ENCODE measurements at places on chromosomes 13 and 19. TPM values are rescaled to one million over a fixed set of nuclear protein-coding genes. Genes with fewer than 3 reads are reported as not detected.

TBXA2R gene
- total RNA-seq = 0.59 TPM

DNA sequence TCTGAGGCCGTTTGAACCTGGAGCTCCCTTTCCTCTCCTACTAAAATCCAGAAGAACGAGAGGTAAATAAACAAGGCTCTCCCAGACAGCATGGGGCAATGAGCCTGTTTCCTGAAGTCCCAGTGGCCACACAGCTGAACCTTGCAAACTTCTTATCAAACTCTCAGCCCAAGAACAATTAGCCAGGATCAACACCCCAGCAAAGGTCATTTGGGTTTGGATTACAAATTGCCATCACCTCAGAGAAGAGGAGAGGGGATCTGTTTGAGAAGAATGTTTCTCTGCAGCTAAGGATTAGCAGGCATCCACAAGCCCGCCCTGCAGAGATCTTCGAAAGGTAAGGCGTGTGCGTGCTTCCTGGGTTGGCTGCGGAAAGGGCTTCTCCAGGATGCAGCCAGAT, 201.9 kb upstream of the SOX1 start:
- no peak for DNase-seq

DNA sequence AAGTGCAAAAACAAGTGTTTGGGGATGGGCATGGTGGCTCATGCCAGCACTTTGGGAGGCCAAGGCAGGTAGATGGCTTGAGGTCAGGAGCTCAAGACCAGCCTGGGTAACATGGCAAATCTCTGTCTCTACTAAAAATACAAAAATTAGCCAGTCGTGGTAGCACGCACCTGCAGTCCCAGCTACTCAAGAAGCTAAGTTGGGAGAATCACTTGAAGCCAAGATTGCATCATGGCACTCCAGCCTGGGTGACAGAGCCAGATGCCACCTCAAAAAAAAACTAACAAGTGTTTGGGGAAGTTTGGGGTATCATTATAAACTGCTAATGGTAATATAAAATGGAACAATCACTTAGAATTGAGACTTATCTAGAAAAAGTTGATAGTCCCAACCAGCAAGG, 24.6 kb downstream of the XPO4 start:
- DNase-seq = no peak

FZR1 gene
- 56.5 TPM for total RNA-seq

GRCh38 chr13:20754009-20754408, 19.8 kb downstream of the EEF1AKMT1 start:
- DNase-seq = no peak

DNA sequence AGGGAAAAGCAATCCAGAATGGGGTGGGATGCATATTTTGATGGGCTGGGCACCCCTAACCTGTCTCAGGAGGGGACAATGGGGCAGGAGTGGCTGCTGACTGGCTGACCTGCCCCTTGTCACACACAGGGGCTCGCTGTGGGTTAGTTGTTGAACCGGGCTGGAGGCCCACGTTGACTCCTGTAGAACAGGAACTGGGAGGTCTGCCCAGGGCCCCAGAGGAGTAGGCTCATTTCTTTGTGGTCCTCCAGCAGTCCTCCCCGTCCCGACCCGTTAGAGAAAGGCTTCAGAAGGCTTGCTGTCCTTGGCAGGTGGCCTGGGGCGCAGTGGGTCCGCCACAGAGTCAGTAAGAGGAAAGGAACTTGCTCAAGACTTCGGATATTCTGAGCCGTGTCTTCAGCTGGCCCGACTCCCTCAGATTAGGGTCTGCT, 70.1 kb downstream of the COL4A1 start:
- DNase-seq = no peak

- no peak for DNase-seq
Observed at GRCh38 chr13:23560571-23561089, 9.6 kb upstream of the TNFRSF19 start.

DNA sequence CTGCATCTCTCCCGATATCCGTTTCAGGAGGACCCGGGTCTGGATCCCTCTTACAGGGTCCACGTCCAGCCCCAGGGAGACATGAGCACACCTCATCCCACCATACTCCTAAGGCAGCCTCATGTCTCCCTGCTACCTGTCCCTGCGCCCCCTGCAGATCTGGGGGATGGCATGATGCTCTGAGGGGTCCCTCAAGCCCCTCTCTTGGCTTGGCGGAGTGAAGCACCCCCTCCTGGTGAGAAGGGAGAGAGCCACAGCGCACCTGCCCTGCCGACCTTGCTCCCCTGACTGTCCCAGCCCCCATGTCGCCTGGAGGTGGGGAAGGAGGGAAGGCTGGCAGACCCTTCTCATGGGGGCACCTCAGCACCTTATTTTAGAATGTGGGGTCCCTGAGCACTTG, 21.5 kb upstream of the ARHGEF7 start:
- DNase-seq = no peak

KHSRP gene
- 50.0 TPM for total RNA-seq

DNA sequence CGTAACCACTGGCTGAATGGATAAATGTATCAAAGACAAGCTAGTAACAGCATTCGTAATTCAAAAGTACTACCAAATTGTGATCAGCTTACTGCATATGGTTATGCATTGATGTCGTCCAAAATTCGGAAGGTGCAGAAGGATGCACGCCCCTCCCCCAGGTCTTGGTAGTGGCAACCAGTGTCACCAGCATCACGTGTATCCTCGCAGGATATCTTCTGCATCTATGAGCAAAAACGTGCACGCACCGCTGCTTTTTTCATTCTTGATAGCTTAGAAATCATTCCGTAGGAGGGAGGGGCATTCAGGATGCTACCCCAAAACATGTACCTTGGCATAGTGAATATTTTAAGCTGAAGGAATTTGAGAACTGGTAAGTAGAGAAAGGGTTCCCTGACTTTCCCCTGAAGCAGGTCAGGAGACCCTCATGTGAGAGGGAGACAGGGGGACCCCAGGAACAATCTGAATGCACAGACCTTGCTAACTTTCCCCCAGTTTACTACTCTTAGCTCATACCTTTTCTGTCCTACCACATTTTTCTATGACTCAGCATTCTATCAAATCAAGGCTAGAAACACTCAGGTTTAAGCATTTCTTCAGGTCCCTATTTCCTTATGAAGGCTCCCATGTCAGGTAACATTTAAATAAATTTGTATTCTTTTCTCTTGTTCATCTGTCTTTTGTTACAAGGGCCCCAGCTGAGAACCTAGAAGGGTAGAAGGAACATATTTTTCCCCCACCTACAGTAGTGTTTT, 61.2 kb upstream of the TM9SF2 start:
- DNase-seq = no peak

DNA sequence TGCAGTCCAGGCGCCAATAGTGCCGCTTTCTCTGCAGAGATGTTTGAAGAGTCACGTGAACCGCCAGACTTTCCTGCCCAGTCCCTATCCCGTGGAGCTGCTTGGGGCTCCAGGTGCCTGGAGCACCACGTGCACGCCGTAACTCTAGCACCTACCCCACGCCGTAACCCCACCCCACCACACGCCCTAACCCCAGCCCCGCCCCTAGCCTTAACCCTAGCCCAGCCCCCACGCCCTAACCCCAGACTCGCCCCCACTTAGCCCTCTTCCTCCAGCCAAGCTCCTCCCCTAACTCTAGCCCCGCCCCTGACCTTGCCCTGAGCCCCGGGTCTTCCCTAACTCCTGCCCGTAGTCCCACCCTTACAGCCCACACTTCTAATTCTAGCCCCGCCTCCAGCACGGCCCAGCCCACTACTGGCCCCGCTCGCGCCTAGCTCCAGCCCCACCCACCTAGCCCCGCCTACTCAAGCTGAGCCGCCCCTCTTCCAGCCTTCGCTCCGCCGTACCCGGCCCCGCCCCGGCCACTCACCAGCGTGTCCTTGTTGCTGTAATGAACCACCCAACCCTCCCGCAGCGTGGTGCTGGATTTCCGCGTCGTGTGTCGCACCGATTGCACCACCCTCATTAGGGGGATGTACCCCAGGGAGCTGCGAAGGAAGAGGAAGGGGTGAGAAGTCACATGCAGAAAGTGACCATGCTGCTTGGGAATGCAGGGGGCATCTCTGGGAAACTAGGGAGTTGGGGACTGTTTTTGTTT, 19.5 kb downstream of the PRKD2 start:
- no peak for DNase-seq

DNA sequence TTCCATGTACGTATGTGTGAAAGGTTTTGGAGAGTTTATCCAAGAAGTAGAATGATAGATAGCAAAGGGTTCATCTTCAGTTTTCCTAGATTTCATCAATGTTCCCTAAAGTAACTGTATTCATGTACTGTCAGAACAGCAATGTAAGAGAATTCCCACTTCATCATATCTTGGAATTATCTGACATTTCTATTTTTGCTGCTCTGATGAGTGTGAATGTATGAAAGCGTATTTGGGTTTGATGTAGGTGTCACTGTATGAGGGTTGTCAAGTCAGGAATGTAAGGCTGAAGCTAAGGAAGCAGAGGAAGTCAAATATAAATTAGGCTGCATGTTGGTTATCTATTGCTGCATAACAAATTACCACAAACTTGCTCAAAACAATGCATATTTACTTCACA, 7.2 kb upstream of the KATNAL1 start:
- DNase-seq = no peak

DNA sequence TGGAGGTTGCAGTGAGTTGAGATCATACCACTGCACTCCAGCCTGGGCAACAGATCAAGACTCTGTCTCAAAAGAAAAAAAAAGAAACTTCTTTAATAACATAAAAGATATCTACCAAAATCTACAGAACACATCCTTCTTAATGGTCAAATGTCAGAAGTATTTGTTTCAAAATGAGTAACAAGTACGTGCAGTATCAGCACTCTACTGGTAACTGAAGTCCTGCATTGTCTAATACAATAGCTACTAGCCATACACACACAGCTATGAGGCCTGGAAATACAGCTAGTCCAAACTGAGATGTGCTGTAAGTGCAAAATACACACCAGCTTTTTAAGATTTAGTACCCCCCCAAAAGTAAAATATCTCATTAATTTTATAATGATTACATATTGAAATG, 88.1 kb downstream of the TSC22D1 start:
- DNase-seq = no peak

IZUMO4 gene
- total RNA-seq = 0.15 TPM

- DNase-seq = no peak
Observed at GRCh38 chr19:13208672-13209483, 58.7 kb downstream of the IER2 start.

GRCh38 chr19:33767898-33768413, 28.7 kb upstream of the KCTD15 start:
- DNase-seq = no peak

DNA sequence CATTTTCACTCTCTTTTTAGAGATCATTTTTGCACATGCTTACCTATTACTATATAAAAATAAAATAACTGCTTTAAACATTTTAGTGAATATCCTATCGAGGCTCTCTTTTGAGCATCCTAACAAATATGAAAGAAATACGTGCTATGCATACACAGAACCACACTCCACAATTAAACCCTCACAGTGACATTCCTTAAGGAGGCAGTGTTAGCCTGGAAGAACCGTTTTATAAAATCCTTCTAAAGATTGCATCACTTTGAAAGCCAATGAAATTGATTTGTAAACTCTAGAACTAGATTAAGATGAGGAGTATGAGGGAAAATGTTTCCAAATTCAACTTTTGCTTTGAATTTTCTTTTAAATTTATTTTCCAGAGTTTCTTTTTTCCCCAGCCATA, 11.1 kb upstream of the ENOX1 start:
- DNase-seq = no peak

- DNase-seq = no peak
Observed at GRCh38 chr13:20127262-20127561, 33.6 kb downstream of the GJA3 start.

DNA sequence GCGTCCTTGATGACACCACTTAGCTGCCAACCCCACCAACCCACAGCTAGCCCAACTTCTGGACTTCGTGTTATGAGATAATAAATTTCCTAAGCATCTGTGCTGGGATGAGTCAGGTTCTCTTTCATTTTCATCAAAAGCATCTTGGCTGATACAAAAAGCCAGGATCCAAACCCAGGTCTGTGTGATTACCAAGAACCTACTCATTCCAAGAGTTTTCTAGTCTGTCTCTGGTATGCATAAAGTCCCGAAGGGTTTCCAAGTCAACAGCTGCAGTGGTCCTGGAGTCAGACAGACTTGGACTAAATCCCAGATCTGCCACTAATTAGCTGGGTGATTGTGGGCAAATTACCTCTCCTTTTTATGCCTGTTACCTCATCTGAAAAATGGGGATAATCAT, 55.5 kb upstream of the SERP2 start:
- DNase-seq = peak; percentile 67

- peak; percentile 53 for DNase-seq
Observed at GRCh38 chr13:98089246-98089645, 53.6 kb upstream of the FARP1 start.

- no peak for DNase-seq
Observed at GRCh38 chr19:15185188-15185587, 15.6 kb downstream of the NOTCH3 start.

DNA sequence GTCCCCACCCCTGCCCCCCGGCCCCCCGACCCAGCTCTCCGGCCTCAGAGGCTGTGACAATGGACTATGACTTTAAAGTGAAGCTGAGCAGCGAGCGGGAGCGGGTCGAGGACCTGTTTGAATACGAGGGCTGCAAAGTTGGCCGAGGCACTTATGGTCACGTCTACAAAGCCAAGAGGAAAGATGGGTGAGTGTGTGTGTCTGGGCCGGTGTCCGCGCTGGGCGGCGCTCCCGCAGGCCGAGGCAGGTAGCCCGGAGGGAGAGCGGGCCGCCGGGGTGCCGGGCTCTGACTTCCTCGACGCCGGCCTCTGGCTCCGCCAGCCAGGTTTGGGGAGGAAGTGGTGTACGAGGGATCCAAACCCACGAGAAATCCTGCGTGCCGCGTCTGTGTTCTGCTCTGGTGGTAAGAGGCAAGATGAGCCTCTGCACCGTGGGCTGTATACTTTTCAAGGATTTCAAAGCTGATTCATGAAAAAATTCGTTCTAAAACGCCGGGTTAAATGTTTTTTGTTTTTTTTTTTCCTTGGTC, 718 bp downstream of the CDK8 start:
- peak; percentile 61 for DNase-seq

DNA sequence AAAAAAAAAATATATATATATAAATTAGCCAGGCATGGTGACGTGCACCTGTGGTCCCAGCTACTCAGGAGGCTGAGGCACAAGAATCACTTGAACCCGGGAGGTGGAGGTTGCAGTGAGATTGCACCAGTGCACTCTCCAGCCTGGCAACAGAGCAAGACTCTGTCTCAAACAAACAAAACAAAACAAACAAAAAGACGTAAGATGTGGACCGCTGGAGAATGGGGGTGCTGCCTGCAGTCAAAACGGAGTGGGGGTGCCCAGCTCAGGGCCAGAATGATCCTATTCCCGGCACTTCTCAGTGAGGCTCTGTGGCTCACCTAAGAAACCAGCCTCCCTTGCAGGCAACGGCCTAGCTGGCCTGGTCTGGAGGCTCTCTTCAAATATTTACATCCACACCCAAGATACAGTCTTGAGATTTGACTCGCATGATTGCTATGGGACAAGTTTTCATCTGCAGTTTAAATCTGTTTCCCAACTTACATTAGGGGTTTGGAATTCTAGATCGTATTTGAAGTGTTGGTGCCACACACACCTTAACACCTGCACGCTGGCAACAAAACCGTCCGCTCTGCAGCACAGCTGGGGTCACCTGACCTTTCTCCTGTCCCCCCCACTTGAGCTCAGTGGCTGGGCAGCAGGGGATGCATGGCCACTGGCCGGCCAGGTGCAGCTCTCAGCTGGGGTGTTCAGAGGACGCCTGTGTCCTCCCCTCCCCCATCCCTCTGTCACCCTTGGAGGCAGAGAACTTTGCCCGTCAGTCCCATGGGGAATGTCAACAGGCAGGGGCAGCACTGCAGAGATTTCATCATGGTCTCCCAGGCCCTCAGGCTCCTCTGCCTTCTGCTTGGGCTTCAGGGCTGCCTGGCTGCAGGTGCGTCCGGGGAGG, at the start of gene F7:
Gene F7, plus strand, starts transcription at position 760 of the 889 bp plus-strand sequence. Its CDS starts 51 bp downstream, at position 811.
- DNase-seq = no peak

GRCh38 chr13:70430256-70430655, 322.0 kb upstream of the KLHL1 start:
- no peak for DNase-seq

- no peak for DNase-seq
Observed at GRCh38 chr19:28472843-28473242, 740.1 kb downstream of the UQCRFS1 start.

Data from M059J (cell line).